ENCODE measurements at places on chromosomes 4 and X. TPM values are rescaled to one million over a fixed set of nuclear protein-coding genes. Genes with fewer than 3 reads are reported as not detected.

Gene ZNF630
- 2.3 TPM for total RNA-seq

Gene MMRN1
- 1,534 TPM for total RNA-seq

Gene NUDT10
- 0.81 TPM for total RNA-seq

Gene MAGIX
- total RNA-seq, result 0.59 TPM

Gene ZIC3
- total RNA-seq, result not detected

Gene PPP4R3C
- not detected for total RNA-seq

Gene PPP1R2C
- total RNA-seq, result not detected

Gene FGFR3
- total RNA-seq, result 0.79 TPM
